ENCODE measurements at places on chromosomes 3 and 15.

GRCh38 chr15:90545095-90545494 is 15.4 kb downstream of the CRTC3 start:
- DNase-seq = no peak

DNA sequence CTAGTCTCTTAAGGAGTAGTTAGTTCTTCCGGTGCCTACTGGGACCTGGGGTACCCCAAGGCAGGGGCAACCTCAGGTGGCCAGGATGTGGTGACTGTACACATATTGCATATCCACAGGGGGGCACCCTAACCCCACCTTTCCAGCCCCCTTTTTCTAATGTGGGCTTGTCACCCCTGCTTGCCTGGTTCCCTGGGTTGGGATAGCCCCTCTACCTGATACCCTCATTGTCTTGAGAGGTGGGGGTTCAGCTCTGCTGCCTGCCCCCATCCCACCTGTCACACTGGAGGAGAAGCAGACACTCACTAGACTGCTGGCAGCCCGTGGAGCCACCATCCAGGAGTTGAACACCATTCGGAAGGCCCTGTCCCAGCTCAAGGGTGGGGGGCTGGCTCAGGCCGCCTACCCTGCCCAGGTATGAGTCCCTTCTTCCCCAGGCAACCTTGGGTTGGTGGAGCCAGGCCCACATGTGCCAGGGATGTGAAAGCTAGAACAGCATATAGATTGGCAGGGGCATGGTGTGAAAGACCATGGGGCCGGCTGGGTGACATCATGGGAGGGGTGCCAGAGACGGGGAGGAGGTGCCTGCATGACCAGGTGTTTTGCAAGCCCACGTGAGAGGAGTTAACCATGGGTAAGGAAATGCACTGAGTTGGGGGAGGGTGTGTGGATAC is 4.0 kb downstream of the GLYCTK start:
- no peak for DNase-seq

DNA sequence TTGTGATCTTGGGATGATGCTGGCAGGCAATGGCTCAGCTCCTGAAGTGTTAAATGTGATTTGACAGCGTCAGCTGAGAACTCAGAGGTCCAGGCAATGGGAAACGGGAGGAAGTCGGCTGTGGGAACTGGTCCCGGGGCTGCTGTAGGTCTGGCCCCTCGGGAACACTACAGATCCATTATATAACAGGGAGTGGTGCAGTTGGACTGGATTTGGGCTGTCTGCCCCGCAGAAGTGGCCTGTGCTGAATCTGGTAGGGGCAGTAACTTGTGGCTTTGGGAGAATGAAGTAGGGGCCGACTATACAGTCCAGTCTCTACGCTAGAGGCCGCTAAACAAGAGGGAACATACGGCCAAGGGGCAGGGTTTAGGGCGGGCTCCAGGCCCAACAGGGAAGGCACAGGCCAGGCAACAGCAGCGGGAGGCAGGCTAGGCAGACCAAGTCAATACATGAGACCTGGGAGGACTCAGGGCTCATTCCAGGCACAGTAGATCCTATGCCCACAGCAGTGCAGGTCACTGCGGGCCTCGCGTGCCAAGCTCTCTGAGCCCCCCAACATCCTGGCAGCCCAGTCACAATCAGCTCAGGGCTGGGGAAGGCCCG is 20.3 kb upstream of the IL16 start:
- DNase-seq = no peak

DNA sequence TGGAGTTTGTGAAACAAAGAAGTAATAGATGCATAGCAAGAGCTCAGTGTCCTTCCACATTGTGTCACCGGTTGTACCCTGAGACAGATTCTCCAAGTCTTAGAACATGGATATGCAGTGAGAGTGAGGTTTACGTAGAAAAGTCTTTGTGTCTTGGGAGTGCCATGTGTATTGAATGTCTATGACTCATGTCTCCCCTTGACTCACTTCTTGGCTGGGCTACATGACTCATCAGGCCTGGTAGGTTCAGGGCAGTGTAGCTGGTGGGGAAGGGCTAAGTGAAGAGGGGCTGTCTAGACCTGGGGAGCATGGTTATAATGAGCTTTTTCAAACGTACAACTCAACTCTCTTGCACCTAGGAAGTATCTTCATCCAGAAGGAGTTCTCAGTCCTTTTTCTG is 167.4 kb downstream of the GAP43 start:
- DNase-seq = no peak

- DNase-seq = no peak
These were observed 8.8 kb upstream of the GRAMD1C start for GRCh38 chr3:113829576-113830354.

DNA sequence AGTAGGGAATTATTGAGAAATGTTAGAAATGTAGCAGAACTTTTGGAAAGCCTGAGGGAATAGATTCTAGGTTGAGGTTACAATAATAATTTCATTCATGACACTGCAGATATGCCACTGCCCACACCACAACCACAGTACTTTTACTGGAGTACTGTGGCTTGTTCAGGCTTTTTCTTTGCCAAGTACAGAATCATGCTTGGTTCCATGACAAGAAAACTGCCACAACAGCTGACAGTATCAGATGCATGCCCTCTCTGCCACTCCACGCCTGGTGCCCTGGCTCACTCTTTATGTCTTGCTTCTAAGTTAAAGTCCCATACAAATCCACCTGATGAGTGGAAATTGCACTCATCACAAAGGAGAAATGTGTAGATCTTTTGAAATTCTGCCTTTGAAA is 398.6 kb downstream of the ZIC1 start:
- no peak for DNase-seq

DNA sequence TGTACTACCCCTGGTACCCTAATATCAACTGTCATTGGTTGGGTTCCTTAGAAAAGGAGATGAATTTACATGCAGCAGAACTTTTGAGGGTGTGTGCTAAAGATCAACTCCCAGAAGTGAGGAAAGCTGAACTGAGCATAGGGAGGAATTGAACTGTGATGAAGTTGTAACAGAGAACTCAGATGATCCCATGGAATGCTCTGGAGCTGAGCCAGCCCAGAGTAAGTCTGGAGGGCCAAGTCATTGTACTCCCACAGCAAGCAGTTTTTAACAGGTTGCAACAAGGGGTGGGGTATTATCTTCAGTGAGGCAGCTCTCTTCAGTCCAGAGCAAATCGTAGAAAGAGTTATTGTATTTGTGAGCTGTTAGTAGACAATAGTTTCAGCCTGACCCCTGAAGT is 572.3 kb downstream of the PYDC2 start:
- no peak for DNase-seq

DNA sequence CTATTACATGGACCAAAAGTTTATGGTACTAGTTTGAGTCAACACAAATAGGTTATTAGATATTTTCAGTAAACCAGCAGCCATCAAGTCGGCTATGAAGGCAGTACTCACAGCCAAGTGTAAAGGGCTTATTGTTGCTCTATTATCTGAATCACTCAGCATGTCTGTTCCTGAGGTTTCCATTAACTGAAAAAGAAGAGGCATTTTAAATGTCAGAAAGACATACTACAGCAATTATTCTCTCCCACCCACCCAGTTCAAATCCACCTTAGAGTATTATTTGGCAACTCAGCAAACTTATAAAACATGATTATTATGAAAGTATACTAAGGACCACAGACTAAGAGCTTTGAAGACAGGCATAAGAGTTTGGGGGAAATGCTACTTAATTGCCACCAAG is 93.1 kb downstream of the BTD start:
- peak; percentile 60 for DNase-seq

DNA sequence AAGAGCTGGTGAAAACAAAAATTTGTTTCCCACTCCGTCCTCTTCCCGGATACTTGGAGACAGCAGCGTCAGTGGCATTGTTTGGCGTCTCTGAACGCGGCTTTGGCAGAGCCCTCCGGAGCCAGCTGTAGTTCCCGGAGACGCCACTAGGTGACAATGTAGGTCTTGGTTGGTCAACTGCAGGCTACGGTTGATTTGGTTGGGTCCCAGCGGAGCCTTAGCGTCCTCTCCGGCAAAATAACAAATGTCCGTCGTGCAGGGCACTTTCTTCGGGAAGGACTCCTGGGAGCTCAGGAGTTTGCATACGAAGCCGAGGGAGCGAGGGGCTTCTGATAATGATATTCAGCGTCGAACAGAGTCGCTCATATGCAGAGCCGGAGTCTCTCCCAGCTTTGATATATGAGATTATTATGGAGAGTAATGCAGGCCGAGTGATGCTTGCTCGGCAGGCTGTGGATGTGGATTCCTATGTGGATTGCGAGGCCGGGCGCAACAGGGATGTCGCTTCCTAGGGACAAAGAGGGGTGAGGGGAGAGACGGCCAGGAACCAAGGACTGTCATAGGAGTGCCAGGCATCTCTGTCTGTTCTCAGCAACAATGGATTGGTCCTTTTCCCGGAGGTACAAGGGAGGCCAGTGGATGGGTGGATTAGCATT is 74.8 kb downstream of the IL20RB start:
- peak; percentile 78 for DNase-seq
